Skin of body (tissue), 3 donors: ENCODE measurements at places on chromosomes 6 and 20.

DNA sequence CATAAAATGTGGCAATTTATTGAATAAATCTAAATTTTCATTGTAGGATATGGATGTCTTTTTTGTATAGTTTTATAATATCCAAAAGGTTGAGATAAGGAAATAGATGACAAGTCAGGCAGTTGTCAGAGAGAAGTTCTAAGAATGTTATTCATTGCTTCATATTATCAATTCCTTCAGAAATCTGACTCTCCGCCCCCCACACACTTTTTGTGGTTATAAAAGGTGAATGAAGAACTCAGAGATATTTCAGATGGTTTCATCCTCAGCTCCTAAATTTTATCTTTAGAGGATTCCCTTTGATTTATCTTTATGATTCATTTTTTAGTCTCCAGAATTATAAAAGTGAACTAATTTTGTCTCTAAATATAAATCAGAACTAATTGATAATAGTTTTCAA, 136.1 kb upstream of the NOX3 start:
- no peak for DNase-seq

GRCh38 chr6:39593646-39594045, 131.6 kb downstream of the KIF6 start:
- DNase-seq: no peak

- no peak for DNase-seq
Measured at GRCh38 chr6:149919834-149920225, 3.1 kb downstream of the RAET1G start.

DNA sequence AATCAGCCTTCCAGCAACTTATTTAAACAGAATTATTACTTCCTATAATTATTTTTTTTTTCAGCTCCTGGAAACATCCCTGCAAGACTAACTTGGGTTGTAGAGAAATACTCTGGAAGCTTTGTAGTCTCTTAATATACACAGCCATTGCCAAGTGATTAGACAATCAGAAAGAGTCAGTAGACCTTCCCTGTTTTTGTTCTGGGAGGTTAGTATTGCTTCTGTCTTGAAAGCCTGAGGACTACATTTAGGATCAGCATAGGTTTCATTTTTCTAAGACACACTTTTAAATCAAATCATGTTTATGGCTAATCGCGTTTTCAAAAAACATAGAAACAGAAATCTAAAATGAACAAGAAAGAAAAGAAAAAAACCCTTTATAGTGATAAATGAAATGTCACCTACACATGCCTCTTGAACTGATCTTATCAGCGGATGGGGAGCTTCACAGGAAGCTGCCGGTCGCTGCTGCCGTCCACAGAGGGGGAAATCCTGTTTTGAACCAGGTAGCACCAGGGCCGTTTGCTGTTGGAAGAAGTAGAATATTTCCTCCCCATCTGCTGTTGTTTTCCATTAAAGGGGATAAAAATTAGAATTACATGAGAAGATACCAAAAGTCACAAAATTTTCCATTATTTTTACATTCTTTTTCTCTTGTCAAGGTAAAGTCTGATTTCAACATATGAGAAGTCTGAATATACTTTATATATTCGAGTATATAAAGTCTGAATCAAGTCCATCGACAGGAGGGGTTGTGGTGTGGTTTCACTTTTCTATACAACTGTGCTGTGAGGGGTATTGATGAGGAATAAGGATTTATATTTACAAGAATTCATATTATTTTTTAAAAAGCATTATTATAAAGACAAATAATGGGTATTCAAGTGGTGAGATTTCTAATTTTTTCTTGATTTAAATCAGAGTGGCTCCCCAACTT, 94.6 kb downstream of the ARMC2 start:
- DNase-seq: no peak

DNA sequence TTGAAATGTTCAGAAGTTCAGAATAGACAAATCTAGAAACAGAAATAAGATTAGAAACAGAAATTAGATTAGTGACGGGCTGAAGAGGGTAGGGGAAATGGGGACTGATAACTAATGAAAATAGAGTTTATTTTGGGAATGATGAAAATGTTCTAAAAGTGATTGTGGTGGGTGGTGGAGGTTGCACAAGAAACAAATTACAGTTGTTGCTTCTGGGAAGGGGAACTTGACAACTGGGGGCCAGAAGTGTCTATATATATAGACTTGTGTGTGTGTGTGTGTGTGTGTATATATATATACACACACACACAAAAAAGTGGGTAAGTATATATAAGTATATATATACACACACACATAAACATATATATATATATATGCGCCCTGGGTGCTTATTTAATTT, 86.5 kb upstream of the RREB1 start:
- no peak for DNase-seq

DNA sequence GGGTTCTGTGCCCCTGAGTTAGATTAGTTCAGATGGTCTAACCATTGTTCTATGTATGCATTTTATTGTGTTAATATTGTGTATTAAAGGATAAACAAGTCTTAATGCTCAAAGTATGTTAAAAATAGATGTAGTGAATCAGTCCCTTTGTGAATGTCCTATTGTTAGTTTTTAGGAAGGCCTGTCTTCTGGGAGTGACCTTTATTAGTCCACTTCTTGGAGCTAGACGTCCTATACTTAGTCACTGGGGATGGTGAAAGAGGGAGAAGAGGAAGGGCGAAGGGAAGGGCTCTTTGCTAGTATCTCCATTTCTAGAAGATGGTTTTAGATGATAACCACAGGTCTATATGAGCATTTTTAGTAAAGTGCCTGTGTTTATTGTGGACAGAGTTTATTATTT, 12.3 kb upstream of the HMGN4 start:
- no peak for DNase-seq

DNA sequence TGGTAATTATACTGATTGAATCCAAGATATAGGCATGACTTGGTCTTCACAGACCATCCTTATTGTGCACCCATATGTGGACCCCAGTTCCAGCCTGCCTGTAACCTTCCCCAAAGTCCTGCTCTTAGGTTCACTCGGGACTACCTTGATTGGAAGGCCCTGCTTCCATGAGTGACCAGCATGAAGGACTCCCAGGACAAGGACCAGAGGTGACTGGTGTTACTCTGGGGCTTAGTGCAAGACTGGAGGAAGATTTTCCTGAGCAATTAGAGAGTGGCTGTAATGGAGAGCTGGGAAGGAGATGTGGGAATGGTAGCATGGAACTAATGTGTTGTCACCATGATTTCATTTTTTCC, 15.1 kb downstream of the BRD2 start:
- no peak for DNase-seq

GRCh38 chr20:47335251-47336128, 21.0 kb downstream of the ZMYND8 start:
- no peak for DNase-seq

DNA sequence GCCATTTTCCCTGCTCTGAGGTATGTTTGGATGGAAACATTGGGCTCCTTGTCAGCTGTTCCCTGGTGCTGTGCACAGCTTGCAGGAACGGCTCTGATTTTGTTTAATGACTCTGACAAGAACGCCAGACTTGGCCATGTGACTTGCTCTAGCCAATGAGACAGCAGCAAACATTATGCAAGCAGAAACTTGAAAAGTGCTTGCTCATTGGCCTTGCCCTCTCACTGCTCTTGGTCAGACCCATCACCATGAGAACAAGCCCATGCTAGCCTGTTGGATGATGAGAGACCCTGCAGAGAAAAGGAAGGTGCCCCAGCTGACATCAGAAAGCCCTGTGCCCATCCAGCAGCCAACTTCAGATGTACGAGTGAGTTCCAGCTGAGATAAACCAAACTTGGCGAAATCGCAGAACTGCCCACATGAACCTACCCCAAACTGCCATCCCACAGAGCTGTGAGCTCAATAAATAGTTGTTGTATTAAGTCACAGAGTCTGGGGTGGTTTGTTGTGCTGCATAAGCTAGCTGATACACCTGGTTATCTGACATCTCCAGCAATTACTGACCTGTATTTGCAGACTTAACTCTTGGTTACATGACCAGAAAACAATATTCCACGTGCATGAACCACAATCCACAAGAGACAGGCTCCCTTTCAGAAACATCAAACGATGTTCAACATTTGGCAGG, 96.9 kb downstream of the JPH2 start:
- no peak for DNase-seq

GRCh38 chr6:147738099-147738498, 229.6 kb downstream of the SAMD5 start:
- no peak for DNase-seq

DNA sequence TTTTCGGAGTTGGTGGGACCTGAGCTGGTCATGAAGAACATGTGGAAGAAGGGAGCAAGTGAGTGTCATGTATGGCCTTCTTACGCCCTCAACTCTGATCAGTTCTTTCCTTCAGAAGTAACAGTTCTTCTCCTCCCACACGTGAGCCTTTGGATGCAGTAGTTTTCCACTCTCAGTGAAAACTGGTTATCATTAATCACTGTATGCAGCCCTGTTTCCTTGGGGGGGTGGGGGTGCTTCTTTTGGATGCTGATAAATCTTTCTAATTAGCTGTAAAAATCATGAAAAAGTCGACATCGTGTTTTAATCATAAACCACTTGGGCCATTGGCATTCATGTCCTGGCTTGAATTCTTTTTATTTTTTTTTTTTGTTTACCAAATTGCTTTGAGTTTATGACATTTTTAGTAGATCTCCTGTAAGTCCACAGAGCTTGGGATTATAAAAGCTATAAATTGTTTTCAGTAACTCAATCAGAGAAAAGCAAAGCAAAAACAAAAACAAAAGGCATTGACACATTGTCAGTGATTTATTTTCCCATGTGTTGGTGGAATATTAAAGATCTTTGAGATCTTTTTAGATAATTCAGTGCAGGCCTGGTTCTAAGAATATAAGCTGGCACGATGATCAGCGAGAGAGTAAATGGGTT, 84.8 kb downstream of the TRMT11 start:
- peak; percentile 93 for DNase-seq

DNA sequence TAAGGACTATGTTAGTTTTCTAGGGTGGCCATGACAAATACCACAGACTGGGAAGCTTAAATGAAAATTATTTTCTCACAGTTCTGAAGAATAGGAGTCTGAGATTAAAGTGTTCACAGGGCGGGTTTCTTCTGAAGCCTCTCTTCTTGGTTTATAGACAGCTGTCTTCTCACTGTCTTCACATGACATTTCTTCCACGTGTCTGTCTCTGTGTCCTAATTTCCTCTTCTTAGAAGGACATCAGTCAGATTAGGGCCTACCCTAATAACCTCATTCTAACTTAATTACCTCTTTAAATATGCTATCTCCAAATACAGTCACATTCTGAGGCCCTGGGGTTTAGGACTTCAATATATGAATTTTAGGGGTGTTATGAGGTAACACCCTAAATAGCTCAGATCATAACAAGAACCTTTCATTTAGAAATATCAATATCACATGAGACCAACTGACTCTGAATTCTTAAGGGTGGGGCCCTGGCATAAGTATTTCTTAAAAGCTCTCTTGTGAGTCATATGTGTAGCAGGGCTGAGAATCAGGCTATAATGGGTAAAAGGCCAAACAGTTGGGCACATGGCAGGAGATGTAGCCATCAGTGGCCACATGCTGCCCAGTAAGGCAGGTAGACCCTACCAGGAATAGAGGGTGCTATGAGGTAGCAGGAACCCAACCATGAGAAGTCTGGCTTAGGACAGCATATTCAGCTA, 62.0 kb upstream of the TENT5A start:
- DNase-seq: no peak

DNA sequence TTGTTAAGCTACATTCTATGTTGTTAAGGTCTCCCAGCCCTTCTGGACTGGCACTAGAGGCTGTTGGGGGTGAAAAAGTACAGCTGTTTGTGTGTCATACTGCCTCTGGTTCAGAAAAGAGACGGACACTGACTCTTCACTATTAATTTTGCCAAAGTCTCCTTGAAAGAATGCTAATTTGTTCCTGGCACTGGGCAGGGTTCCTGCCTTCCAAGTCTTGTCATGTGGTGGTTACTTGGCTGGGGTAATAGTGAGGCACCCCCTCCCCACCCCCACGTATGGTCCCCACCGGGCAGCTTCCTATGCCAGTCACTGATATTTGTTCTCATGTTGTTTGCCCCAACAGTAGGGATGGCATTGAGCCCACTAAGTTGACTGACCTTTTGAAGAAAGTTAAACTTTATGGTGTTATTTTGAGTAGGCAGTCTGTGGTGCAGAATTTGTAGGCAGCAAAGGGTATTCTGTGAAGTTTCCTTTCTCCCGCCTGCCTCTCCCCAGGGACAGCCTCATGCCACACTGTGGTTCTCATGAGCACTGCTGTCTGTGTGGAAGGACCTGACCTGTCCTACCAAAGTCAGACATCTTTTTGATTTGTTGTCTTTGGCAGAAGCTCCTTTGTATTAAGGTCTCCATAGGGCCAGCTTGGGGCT, 8.7 kb downstream of the CDS2 start:
- no peak for DNase-seq

DNA sequence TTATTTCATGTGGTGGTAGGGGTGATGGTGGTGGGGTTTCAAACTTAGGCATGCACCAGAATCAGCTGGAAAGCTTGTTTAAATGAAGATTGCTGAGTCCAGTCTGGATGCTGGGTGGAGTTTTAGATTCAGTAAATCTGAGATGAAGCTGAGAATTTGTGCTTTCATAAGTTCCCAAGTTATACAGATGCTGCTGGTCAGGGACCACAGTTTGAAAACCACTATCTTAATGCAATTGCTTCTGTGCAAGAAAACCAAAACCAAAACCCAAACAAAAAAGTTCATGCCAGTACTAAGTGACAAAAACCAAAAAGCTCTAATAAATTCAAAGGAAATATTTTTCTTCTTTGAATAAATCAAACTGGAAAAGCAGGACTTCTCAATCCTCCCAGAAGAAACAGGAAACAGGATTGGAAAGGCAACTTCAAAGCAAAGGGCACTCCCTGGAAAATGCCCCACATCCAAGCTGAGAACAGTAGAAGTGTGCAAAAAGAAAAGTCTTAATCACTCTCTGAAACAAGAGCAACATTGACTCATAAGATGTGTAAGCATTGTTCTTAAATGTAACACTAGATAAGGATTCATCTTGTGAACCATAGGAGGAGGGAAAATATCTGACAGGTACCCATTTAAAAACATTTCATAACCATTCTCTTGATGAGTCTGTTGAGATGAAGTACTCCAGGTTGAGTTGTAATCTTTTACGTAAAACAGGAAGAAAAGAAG, 481.5 kb upstream of the HSF2 start:
- no peak for DNase-seq

GRCh38 chr20:62795023-62795761, 1.1 kb upstream of the MRGBP start:
- DNase-seq: no peak

DNA sequence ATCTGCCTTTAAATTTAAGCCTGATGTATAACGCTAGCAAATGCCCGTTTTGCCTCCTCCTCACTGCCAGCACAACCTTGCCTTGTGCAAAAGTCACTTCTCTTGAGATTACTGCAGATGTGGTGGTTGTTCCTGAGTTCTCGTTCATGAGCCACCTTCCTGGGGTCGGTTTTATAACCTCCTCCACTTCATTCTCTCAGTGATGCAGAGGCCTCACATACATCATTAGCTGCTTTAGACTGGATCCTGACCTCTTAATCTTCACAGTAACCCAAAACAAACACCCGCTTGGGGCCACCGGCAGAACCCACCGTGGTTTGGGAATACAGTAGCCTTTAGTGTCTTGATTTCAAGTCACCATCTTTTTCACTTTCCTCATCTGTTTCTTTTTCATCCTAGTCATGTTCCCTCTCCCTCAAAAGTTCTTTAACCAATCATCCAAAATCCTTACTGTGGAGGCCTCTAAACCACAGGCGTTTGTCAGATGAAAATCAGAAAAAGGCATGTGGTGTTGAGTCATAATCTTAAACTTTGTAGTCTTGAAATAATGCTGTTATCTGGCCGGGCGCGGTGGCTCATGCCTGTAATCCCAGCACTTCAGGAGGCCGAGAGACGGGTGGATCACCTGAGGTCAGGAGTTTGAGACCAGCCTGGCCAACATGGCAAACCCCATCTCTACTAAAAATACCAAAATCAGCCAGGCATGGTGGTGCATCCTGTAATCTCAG, 430.3 kb upstream of the SOX4 start:
- no peak for DNase-seq
